ENCODE measurements at places on chromosomes 7 and 10. TPM values are rescaled to one million over a fixed set of nuclear protein-coding genes. Genes with fewer than 3 reads are reported as not detected.

Gene ADAM8
- polyA plus RNA-seq, result 4.9 TPM

Gene AMZ1
- polyA plus RNA-seq, result 4.8 TPM

Gene ZNRF2
- 10.2 TPM for polyA plus RNA-seq

Gene HIBADH
- 29.0 TPM for polyA plus RNA-seq

Gene LRMDA
- 8.0 TPM for polyA plus RNA-seq

Gene NEUROG3
- polyA plus RNA-seq, result not detected

Gene TMEM72
- 0.84 TPM for polyA plus RNA-seq

Gene USP54
- 79.0 TPM for polyA plus RNA-seq

Gene GIMAP4
- 21.1 TPM for polyA plus RNA-seq

Gene STRIP2
- 24.2 TPM for polyA plus RNA-seq

Gene TBXAS1
- polyA plus RNA-seq, result 8.1 TPM

Gene CTTNBP2
- 33.7 TPM for polyA plus RNA-seq

Gene PLAU
- 3.9 TPM for polyA plus RNA-seq

Gene CLRN3
- 0.18 TPM for polyA plus RNA-seq

Gene LRRD1
- 0.89 TPM for polyA plus RNA-seq

Gene TMEM176A
- polyA plus RNA-seq, result 13.6 TPM

Gene NFE2L3
- polyA plus RNA-seq, result 12.0 TPM

Gene MIOS
- 31.0 TPM for polyA plus RNA-seq

Gene BICC1
- polyA plus RNA-seq, result 5.9 TPM

Gene ZPBP
- polyA plus RNA-seq, result 0.38 TPM

Gene PCGF5
- polyA plus RNA-seq, result 17.1 TPM

Gene PTER
- 8.6 TPM for polyA plus RNA-seq

Gene ACTL6B
- polyA plus RNA-seq, result 83.1 TPM

Gene PTPRN2
- 69.9 TPM for polyA plus RNA-seq
